ENCODE measurements at places on chromosomes 7 and 10.
A peak's percentile ranks its signal among the peaks of the same experiment; 100 is the strongest.

DNA sequence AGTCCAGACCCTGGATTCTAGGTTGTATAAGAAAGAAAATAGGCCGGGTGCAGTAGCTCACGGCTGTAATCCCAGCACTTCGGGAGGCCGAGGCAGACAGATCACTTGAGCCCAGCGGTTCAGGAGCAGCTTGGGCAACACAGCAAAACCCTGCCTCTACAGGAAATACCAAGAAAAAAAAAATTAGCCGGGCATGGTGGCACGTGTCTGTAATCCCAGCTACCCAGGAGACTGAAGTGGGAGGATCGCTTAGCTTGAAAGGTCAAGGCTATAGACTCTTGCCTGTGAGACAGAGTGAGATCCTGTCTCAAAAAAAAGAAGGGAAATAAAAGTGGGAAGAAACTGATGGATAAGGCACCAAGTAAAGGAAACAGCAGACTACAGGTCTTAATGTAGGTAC lies 287.9 kb upstream of the KLF14 start:
- peak; percentile 53 for DNase-seq

DNA sequence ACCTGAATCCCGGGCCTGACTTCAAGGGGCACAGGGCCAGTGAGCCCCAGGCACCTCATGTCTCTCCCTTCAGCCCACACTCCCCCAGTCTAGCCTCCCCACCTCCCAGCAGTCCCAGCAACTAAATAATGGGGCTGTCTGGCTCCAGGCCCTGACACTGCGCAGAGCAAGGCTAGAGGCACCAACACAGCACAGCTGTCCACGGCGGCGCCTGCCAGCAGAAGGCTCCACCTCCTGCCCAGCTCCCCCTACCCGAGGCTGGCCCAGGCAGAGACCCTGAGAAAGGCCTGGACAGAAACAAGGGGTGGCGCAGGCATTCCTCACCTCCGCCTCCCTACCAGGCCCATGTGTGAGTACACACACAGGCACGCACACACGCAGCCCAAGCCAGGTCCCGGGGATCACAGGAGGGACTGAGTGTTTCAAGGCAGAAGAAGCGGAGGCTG lies 6.1 kb downstream of the KCNH2 start:
- no peak for DNase-seq

- no peak for DNase-seq
These were observed 71.3 kb upstream of the PDGFA start for GRCh38 chr7:590731-591551.

DNA sequence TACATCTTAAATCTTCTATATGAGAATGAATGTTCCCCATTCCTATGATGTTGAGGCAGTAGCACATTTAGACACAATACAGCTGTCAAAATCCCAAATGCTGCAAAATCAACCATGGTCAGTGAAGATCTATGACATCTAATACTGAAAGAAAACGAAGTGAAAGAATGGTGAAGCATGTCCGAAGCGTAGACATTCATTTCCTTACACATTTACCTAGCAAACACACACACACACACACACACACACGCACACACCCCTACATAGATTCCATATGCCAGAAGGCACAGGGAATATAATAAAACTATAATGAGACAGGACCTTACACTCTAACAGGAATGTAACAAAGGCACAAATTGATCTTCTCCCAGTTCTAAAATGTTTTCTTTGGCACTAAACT lies 32.5 kb downstream of the CCDC6 start:
- DNase-seq: no peak

GRCh38 chr10:12396567-12396966 lies 47.2 kb downstream of the CAMK1D start:
- DNase-seq: no peak

All from suppressor macrophage treated with lipopolysaccharide for 4 hours (primary cell).